ENCODE measurements at places on chromosomes 13 and 19.

DNA sequence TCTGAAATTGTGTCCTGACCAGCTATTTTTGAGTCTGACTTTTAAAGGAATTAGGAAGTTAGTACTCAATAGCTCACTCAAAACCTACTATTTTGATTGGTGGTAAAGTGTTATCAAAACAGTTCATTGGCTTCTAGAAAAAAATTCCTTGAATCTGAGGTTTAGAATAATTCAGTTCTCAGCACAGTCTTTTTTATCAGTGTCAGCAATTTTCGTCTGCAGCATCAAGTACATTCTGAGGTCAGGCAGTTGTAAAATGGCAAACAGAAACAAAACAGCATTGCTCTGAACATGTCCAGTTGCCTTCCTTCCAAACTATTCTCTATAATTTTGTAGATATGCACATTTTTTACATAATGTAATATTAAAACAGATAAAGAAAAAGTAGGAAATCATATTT is 1644.1 kb downstream of the SLITRK5 start:
- no peak for DNase-seq

- DNase-seq: no peak
Measured at GRCh38 chr13:43391036-43391435, 367.6 kb downstream of the DNAJC15 start.

GRCh38 chr13:60511637-60512036 is 114.6 kb downstream of the TDRD3 start:
- no peak for DNase-seq

DNA sequence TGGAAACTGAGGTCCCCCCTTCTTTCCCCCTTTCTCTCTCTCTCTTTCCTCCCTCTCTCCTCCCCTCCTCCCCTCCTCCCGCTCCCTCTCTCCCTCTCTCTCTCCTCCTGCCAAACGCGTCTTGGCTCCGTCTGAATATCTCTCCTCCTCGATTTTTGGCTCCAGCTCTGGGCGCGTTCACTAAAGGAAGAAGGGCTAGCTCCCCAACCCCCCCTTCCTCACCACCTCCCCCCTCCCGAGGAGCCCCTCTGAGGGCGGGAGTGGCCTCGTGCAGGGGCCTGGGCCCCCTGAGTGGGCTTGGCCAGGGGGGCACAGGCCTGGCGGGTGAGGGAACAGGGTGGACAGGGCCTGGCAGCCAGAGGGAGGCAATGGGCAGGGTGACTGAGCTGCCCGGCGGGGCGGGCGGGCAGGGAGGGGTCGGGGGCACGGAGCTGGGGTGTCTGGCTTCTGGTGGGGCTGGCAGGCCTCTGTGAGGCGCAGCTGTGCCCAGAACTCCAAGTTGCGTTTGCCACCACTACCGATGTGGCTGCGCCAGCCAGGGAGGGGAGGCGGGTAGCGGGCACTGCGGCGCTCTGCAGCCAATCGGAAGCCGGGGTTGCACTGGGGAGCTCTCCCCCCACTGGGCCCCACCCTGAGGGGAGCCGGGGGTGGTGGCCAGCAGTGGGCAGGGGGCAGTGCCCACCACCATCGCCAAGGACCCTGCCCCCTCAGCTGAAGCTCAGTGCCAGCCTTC is 7.1 kb downstream of the NFIX start:
- DNase-seq: no peak

- DNase-seq: no peak
Measured at GRCh38 chr19:3397266-3398022, 31.1 kb downstream of the NFIC start.

DNA sequence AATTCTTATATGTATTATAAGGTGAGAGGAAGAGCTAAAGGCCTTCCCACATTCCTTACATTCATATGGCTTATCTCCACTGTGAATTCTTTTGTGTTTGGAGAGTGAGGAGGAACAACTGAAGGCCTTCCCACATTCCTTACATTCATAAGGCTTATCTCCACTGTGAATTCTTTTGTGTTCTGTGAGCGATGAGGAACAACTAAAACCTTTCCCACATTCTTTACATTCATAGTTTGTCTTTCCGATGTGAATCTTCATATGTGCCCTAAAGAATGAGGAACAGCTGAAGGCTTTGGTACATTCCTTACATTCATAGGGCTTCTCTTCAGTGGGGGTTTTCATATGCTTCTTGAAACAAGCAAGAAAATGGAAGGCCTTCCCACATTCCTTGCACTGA is 13.3 kb downstream of the ZNF699 start:
- no peak for DNase-seq

DNA sequence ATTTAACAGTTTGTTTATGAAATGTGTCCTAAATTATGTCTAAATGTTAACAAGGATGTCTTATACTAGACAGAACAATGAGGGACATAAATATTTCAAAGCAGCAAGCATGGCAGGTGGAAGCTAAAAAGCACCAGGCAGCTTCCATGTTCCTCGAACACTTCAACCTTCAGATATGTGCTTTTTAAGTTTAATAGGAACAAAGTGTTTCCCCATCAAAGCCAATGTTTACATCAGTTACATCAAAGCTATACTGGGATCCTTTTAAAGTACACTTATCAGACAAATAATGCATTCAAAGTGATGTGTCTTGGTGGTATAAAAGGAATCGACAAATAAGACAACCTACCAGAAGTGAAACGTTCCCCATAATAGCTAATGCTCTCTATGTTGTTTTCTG is 2841.1 kb upstream of the PCDH20 start:
- no peak for DNase-seq

- no peak for DNase-seq
Measured at GRCh38 chr19:18441804-18442788, 4.2 kb upstream of the ISYNA1 start.

DNA sequence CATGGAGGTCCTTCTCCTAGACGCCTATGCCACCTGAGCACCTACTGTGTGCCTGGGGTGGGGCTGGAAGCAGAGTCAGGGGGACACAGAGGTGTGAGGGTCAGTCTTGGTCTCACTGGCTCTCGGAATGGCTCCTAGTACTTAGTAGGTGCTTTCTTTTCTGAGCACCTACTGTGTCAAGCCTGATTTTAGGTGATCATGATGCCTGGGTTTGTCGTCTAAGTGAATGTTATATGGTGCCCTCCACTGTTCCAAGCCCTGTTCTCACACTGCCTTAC is 20.0 kb downstream of the MYH14 start:
- DNase-seq: no peak

- no peak for DNase-seq
Measured at GRCh38 chr13:86567119-86567518, 767.9 kb upstream of the SLITRK6 start.

GRCh38 chr13:75762955-75763354 is 126.8 kb downstream of the LMO7 start:
- no peak for DNase-seq

DNA sequence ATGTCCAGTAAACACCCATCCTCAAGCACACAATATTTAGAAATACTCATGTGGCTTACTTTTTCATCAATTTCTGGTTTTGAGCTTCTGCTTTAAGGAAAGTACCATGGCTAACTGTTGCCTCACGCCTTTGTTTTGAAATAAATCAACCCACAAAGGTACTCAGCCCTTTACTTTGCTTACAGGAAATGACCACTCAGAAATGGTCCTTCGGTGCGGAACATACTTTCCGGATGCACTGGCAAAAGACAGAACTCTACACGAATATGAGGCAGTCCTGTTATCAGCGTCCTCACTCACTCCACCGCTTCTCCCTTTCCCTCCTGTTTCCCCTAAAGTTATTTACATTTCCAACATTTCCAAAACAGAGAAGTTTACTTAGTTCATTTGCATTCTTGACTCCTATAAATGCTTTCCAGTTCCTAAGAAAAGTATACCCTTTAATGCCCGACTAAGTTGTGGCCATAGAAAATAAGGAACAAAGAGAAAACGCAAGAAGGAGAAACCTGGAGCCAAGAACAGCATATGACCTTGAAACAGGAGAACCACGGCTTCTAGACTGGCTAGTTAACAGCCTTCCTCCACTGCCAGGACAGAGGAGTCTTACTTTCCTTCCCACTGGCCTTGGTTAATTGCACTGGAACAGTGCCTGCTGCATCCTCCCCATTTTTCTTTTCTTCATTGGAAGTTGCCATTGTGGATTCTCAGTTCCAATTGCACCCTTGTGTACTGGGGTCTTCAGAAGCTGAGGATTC is 10.6 kb downstream of the FPR2 start:
- DNase-seq: no peak

GRCh38 chr19:3669947-3670795 is 30.1 kb downstream of the PIP5K1C start:
- no peak for DNase-seq

DNA sequence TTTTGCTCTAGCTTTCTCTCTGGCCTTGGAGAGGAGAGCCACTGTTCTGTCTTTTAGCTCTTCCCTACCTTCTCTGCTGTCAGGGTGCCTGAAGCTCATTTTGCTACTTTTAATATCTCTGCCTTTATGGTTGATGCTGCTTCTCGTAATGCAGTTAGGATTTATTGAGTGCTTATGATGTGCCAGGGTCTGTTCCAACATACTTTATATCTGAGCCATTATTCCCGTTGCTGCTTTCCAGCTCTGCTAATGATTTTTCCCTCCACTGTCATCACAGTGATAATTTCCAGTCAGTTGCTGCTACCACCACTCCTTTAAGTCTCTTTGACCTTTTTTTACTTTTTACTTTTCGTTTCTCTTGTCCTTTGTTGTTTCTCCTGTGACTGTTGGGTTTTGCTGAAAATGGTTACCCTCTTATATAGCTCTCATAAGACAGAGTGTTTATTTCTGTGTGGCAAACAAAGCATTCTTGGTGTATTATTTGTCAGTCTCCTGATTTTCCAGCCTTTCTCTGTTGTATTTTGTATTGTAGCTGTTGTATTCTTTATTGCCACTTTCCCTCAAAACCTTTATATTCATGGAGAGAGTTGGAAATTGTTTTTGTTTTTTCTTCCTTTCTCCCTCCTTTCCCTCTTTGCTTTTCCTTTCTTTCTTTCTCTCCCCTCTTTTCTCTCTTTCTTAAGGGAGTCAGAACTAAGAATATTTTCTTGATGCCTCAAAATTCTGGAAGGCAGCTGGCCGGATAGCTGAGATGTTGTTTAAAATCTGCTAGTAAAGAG is 37.4 kb downstream of the COG6 start:
- no peak for DNase-seq

DNA sequence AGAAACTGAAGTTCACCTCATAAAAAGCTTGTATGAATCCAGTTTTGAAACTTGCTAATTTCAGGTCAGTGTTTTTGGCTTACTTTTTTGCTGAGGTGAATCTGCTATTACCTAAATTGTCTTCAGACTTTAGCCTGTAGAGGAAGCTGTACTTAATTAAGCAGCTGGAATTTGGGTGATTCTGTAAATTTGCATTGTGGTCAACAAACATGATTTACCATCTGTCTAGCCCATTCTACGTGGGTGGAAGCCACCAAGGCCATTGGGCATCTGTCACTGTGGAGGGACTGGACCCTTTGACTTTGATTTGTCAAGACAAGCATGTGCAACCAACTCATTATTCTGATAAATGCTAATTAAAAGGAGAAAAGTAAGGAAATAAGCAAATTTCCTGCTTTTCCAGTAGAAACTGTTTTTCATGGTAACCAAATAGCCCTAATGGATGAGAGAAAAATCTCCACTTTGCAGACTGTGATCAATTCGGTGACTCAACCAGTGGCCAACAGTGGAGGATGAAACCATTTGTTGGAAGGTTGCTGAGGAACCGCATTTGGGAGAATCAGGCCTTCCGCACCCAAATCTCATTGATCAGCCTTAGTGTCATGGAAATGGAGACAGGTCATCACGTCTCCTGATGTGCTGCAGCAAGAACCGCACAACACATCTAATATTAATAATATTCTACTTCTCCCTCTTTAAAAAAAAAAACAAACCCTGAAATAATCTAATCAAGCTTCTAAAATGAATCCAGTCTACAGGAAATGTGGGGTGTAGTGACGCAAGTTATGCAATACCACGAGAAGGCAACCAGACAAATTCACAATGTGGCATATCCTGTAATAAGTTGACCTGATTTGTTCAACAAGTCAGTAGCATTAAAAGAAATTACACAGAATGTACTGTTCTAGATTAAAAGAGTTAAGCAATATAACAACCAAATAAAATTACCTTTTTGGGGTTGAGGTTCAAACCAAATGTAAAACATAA is 54.3 kb downstream of the GARRE1 start:
- no peak for DNase-seq

- no peak for DNase-seq
Measured at GRCh38 chr13:44703371-44703770, 127.2 kb upstream of the TSC22D1 start.

DNA sequence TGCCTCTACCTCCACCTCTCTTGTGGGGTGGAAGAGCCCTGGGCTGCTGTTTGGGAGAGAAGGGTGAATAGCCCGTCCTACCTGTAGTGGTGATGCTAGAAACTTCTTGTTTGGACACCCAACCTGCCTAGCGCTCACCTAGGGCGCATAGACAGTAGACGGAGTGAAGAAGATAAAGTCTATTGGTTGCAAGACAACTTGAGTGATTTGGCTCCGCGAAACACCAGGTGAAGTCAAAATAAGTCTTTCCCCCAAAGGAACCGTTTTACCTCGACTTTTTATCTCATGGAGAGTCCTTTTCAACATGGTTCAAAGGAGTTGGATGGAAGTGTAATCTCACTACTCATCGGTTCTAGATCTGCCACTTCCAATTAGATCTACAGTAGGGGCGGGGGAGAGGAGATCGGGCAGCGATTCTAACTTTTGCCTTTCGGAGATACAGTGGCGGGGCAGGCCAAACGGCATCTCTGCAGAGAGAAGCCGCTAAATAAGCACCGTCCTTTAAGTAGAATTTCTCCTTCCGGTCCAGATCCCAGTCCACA is 694 bp upstream of the ZIC5 start:
- no peak for DNase-seq

DNA sequence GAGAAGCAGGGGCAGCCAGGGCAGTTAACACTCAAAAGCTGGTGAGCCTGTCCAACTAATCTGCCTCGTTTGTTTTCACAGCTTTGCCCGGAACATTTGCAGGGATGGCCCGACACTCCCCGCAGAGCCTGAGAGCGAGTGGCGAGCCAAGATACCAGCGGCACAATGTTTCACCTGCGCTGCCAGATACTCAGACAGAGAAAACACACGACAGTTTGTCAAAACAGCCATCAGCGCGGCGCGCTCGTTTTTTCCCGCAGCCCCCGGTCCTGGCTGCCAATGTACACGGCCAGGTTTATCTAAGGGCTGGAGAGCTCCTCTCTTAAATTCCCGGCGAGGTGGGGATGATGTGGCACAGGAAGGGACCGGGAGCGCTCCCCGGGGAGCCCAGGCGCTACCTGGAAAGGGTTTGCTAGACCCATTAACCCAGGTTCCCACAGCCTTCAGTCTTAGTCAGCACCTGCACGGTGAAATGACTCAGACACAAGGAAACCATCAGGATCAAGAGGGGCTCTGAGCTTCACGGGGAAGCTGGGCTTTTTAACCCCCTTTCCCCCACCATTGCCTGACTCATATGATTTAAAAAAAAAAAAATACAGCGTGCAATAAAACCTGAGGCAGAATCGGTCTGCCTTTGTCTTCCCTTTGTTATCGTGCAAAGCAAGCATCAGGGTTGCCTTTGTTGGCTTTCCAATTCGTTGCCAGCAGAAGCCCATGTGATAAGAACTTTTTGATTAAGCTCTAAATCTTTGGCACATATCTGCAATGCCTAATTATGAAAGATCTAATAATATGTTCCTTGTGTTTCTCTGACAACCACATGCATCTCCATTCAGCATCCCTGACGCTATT is 186.2 kb downstream of the EFNB2 start:
- peak; percentile 57 for DNase-seq
